Left ventricle myocardium superior (tissue), 1 donor: ENCODE measurements at places on chromosomes 7 and 10. TPM values are rescaled to one million over a fixed set of nuclear protein-coding genes. Genes with fewer than 3 reads are reported as not detected.

SPDYE6 gene
- total RNA-seq, result not detected

DNA sequence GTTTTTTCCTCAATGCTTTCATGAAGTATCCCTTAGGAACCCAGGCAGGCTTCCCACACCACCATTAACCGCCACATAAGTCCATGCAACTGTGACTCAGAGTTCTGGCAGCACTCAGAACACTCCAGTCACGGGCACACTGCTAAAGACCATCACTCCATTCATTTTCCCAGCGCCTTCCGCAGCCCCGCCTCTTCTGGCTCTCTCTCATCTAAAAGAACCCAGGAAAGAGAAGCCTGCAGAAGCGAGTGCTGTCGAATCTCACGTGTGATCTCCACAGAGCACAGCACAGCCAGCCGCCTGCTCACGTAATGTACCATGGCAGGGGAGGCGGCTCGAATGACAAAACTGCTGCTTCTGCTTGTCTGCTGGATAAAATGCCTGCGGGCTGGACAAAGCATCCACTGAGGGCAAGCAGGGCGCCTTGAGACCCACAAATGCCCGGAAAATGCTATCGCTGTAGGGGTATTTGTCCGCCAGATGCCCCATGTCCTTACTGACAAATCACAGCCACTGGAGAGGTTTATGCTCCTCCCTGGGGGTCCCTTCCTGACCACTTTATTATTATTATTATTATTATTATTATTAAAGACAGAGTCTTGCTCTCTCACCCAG lies 1.8 kb downstream of the PSMG3 start:
- DNase-seq, result peak; percentile 12

DNA sequence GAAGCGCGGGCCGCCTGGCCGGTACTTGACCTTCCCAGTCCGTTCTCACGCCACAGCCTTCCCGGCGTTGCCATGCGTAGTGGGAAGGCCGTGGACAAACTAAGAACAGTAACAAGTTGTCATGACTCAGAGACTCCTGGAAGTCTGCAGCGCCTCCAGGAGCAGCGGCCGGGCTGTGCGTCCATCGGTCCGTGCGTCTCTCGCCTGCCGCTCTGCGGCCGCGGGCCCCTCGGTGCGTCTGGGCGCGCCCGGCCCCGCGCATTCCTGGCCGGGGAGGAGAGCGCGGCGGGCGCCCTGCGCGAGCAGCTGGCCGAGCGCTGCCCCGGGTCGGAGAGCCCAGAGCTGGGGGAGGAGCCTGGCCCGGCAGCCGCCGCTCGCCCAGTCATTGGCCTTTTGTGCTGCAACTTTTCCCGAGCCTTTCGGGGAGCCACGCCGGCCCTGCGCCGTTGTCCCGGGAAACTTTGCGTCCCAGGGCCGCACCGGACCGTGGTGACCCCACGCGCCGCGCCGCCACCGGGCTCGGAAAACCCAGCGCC lies 123.7 kb downstream of the TACC2 start:
- DNase-seq, result peak; percentile 91

MSANTD7 gene
- total RNA-seq, result 4.8 TPM

SLIT1 gene
- 0.17 TPM for total RNA-seq

HTRA1 gene
- 46.6 TPM for total RNA-seq

EMX2 gene
- total RNA-seq, result 0.42 TPM

GRCh38 chr7:92259610-92260247 lies 14.0 kb downstream of the ANKIB1 start:
- no peak for DNase-seq

HOXA10 gene
- not detected for total RNA-seq

GRCh38 chr10:116109481-116109880 lies 163.5 kb downstream of the GFRA1 start:
- no peak for DNase-seq

PRSS37 gene
- not detected for total RNA-seq

DNA sequence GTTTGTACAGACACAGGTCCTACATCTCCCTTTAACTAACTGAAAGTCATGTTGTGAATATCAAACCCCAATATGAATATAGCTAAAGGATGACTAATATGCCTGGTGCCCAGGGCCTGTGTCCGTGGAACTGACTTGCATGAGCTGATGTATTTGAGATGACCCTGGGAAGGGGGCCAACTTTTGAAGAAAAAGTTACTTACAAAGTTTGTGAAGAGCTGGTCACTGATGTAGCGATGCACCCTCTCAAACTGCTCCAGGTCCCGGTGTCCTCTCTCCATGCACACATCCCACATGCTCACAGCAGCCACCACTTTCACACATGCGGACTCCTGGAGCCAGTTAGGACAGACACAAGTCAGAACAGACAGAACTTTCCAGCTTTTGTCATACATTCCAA lies 106.2 kb downstream of the ABCC2 start:
- no peak for DNase-seq

ABCA13 gene
- total RNA-seq, result 0.20 TPM

ALOX5 gene
- 4.5 TPM for total RNA-seq

- peak; percentile 26 for DNase-seq
These were observed 36.1 kb downstream of the DNAJB12 start for GRCh38 chr10:72318418-72319262.

MYO1G gene
- total RNA-seq, result 1.3 TPM

C10orf62 gene
- 0.35 TPM for total RNA-seq

CFAP46 gene
- total RNA-seq, result 1.5 TPM

DNA sequence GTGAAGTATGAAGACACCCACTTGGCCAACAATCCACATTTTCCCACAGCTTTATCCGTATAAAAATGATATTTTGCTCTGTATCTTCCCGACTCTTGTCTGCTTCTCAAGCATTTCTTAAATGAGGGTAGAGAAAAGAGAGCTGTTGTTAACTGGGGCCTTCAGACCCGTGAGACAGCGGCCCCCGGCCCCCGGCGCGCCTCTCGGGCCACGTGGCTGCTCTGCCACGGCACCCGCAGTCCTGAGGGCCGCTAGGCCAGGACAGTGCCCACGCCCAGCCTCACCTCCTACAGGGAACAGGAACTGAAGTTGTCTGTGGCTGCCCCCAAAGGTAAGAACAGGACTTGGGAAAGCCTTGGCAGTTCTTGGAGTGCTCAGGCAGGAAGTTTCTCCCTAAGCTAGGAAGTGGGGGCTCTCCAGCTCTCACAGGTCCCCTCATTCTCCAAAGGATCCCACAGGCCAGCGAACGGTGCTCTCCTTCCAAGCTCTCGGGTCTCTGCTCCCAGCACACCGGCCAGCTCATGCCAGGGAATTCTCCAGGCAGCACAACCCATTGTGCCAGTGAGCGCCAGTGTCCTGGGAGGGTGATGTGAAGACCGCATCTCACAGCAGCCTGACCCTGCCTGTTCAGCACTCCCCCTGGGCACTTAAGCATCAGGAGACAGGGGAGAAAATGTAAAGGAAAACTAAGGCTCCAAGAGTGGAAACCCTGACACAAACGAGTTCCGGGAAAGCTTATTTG lies 230.3 kb upstream of the PFKP start:
- DNase-seq, result no peak

- DNase-seq, result no peak
These were observed 115.1 kb upstream of the NPS start for GRCh38 chr10:127434006-127434405.

GRCh38 chr10:14409247-14409646 lies 78.5 kb upstream of the FRMD4A start:
- no peak for DNase-seq

DNA sequence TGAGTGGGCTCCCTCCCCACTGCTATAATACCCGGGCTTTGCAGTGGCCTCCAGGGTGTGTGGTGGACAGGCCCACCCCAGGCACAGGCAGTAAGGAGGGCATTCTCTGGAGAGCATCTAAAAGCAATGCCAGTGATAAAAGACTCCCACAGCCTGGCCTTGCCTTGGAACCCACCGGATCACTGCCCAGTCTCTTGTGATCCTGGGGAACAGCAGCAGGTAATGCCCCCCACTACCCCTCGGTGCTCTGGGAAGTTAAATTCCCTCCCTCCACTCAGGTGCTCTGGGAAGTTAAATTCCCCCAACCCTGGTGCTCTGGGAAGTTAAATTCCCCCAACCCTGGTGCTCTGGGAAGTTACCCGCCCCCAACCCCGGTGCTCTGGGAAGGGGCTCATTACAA lies 565.2 kb downstream of the TCERG1L start:
- DNase-seq, result no peak

DNA sequence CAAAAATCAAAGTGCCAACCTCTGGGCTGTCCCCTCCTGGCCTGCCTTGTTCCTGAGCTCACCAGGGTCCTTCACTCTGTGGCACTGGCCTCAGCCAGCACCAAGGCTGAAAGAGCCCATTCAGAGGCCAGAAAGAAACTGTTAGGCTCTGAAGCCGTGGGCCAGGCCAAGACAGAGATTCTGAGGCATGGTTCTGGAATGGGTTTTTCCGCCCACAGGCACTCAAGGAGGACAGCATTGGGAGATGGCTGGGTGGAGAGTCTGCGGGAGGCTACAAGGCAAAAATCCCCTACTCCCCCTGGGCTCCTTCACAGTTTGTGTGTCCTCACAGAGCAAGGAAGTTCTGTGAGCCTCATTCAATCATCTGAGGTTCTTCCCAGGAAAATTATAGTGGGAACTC lies 31.7 kb downstream of the GRIFIN start:
- peak; percentile 53 for DNase-seq

JCAD gene
- 30.4 TPM for total RNA-seq

SEM1 gene
- total RNA-seq, result 59.9 TPM

C10orf90 gene
- not detected for total RNA-seq
